Naive thymus-derived CD8-positive, alpha-beta T cell (primary cell): ENCODE measurements at places on chromosomes 12 and 14. TPM values are rescaled to one million over a fixed set of nuclear protein-coding genes. Genes with fewer than 3 reads are reported as not detected.

GRCh38 chr12:64621257-64621942 lies 11.1 kb downstream of the RASSF3 start:
- no peak for DNase-seq

DNA sequence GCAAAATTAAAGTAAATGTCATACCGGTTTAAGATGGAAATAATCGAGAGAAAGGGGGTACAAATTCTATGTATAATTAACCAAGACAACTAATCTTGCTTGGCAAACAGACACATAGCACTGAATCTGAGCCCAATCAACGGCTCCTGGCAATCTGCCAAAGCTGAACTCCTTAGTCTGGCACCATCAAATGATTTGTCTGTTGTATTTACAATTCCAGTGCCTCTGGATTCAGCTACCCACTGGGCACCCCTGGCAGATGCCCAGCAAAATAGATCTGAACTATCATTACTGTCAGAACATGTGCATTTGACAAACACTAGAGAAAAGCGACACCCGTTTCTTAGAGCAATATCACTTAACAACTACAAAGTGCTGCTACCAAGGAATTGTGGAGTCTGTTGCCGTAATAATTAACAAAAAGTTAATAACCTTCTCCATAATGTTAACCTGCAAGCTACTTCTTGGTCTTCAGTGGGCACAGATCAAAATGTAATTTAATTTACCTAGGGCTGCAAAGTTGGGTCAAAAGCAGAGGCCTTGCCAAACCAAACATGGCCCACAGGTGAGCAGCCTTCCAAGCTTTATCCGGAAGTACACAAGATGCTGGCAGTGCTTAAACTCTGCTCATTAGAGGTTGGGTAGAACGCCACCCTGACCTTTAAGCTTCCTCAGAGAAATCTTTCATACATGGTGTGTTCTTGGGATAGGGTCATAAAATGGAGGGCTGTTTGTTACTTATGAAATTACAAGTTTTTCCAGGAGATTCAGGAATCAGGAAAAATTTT lies 7.6 kb downstream of the EGLN3 start:
- DNase-seq: no peak

Gene ADGRD1
- 0.36 TPM for total RNA-seq

DNA sequence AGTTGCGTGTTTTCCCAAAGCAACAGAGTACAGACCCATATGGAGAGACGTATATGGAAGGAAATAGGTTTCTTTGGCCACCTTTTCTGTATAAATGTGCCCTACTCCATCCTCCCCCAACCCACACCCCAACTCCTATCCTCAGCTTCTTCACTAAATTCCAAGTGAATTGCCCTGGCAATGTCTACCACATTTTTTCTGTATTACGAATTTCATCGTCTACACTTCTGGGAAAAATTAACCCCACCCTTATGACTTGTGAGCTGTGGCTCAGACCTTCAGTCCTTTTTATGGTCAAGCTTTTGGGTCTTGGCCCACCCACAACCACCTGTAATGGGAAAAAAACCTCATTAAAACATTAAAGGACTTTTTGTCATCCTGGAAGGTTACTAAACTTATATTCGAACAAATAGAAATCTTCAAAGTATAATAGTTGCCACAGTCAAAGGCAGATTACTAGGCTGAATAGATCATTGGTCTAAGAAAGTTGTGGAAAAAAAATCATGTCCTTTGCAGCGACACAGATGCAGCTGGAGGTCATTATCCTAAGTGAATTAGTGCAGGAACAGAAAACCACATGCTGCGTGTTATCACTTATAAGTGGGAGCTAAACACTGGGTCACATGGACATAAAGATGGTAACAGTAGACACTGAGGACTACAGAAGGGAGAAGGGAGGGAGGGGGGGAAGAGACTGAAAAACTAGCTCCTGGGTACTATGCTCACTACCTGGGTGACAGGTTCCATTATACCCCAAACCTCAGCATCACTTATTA lies 15.7 kb upstream of the NFKBIA start:
- no peak for DNase-seq

DNA sequence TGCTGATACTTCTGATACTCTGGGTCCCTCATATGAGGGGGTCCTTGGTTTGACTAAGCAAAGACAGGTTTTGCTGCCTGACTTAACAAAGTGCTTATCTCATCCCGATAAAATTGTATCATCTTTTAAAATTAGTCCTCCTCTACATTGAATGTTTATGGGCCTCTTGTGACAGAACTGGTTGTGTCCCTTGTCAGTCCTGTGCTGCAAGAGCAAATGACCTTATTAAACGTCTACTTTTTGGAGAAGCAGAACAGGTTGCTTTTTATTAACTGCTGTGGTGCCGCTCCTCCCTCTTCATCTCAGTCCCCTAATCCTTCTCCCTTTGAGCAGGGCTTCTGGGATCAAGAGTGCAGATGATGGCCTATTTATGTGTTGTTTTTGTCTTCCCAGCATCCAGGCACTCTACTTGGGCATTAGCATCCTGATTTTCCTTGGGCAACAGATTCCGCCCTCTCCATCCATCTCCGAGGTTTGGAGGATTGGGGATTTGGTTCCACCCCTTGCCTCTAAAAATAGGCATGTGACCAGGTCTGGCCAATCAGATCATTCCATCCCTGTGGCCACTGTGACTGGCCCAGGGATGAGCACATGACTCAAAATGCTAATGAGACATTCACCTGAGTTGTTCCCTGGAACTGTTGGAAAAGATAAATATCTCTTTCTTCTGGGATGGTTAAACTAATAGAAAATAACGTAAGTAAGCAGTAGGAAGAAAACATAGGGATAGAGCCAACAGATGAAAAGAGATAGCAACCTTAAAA lies 2.9 kb upstream of the DENR start:
- no peak for DNase-seq

DNA sequence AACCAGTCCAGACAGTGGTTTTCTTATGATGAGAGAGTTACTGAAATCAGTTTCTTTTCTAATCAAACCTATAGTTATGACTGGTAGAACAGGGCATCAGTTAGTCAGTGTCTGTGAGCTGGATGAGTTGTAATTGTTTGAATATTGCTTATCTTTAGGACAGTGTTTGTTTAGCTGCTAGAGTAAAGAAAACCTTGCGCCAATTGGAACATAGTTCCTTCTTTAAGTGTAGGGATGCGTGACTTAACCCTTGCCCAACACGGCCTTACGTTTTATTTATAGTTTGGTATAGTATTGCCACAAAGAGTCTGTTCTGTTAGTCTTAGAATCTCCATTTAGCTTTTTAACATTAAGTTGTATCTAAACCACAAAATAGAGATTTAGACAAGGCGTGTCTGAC lies 572.6 kb downstream of the SLC16A7 start:
- DNase-seq: no peak

Gene PRPH
- total RNA-seq: not detected

DNA sequence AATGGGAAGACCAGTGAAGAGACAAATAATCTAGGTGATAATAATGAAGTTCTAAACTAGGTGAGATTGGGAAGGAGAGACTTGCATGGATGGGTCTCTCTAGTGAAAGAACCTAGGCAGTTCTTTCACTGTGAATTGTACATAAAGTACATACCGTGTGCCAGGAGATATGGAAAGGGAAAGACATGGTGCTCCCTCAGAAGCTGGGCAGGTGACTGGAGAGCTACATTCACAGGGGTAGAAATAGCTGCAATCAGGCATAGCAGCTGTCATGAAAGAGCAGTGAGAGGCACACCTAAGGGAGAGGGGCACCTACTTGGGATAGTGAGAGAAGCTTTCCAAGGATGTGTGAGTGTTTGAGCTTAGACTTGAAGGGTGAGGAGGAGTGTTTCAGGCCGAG lies 9.3 kb downstream of the STK38L start:
- DNase-seq: no peak

- no peak for DNase-seq
Observed at GRCh38 chr14:63180011-63180410, 24.2 kb upstream of the RHOJ start.

Gene MGP
- 3.7 TPM for total RNA-seq

DNA sequence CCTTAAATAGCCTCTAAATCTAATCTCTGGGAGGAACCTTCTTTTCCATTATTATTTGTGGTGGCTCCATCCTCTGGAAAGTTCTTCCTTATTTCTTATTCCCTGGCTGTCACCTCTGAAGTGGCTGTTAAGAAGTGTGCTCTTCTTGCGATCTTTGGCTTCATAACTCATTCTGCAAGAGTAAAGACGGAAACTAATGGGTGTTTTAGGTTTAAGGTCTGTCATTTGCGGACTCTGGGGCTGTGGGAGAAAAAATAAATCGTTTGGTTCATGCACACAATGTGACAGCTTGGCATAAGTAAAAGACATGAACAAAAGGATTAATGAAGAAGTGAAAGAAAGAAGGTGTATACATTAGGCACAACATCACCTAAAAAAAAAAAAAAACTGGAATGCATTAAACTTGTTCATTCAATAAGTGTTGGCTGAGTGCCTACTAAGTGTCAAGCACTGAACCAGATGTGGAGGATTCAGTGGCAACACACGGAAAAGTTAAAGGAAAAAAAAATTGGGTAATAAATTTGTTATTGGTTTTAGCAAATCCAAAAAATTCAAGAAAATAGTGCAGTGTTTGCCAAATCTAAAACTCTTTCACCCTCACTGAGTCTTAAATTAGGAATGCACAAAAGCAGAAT lies 99.5 kb downstream of the ERGIC2 start:
- DNase-seq: no peak

Gene SLC7A8
- total RNA-seq: 7.9 TPM

Gene KRT71
- total RNA-seq: not detected

Gene CRIP1
- 98.1 TPM for total RNA-seq

DNA sequence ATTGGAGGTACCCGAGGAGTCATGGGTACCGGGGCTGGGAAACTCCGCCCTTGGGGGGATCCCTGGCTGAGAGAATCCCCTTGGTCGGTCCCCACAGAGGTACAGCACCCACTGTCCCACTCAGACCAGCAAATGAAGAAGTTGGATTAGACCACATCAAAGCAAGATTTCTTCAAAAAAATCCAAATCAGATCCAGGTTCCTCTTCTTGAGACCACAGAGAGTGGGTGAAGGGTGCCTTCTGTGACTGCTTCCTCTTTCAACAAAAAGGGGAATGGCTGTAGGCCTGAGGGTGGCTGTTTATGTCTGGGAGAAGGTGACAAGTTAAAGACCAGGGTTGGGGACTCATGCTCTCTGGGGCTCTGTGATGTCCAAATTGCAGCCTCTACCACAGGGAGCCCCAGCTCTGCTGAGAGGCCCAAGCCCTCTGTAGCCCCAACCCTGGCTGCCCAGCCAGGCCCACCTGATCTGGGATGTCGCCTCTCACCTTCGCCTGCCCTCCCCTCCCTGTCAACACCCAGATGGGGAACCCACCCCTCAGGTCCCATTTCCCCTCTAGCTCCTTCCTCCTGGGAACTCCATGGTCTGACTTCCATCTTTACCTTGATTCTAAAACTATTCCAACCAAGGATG lies 50.9 kb downstream of the ZFP36L1 start:
- no peak for DNase-seq

DNA sequence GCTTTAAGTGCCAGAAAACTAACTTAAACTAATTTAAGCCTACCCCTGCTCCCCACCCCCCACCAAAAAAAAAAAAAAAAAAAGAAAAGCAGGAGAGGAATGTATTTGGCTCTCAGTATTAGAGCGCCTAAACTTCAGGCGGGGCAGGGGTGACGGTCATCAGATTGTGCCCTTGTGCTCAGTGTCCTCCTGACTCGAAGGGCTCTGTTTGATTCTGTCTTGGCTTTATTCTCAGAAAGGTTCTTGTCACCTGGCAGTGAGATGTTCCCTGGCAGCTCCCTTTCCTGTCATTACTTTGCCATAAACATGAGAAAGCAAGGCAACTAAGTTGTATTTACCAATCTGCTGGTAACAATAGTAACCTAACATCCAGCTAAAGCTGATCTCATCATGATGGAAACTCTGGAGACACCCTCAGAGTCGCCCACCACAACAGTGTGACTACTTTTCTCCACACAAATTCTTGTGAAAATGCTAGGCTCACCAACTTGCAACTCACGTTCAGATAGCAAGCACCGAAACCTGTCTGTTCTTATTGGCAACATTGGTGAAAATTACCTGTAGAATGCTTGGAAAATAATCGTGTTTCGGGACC lies 39.0 kb upstream of the WNK1 start:
- DNase-seq: no peak

GRCh38 chr12:56011509-56012090 lies 9.2 kb upstream of the IKZF4 start:
- DNase-seq: no peak

Gene FGD4
- 0.69 TPM for total RNA-seq

Gene PLBD1
- total RNA-seq: 0.86 TPM

DNA sequence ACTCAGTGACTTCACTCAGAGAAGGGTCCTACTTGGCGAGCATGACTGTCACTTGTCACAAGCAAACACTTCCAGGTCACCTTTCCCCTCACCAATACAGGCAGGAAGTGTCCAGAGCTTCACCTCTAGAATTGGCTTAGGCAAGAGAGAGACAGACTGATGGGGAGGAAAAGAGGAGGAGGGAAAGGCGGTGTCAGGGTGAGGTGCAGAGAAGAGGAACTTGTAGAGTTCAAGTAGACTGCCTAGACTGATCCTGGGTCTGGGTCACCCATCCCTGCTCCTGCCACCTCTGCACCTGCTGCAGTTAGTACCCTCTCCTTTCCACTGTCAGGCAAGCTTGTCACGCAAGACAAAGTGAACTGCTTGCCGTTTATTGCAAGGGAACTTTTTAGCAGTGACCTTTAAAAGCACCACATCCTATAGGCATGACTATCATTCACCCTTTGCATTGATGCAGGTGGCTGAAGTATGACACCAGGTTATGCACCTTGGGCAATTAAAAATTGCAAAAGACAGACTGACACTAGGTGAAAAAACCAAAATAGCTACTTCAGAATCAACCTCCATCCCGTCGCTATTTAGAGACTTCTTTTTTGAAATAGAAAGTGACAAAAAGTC lies 292.4 kb downstream of the SYT1 start:
- no peak for DNase-seq

Gene KRT83
- not detected for total RNA-seq

DNA sequence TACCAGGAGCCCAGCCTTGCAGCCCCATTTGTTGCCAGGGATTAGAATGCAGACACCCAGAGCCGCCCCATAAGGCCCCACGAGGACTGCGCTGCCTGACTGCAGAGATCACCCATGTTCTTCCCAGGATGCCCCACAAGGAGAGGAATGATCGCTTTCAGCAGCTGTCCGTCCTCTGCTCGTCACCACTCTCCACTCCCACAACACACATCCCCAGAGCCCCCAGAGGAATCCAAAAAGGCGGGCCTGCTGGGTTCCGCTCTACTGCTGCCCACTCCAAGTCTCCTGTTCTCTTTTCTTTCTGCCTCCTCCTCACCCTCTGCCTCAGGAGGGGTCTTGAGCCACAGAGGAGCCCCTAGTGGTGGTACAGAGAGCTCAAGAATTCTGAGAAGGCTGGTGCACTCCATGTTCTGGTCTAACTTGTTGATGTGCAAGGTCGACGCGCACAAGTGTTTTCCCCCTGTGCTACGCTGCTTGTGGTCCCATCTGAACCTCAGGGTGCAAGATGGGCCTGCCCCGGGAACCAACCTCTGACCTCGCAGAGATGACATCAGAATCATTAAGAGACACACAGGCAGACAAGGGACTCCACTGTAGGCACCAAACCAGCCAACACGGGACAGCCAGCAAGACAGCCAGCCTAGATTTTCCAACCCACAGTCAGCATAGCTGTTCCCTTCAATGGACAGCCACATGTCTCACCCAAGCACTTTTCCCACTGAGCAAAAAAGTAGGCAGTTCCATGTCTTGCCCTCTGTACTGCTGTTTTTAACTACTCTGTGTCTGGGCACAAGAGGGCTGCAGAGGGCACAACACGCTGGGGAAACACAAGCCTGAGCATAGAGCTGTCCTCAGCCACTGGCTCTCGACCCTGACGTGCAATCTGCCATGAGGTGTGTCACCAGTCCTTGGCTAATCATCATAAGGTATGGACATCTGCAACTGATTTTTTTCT lies 29.9 kb downstream of the PXN start:
- no peak for DNase-seq

GRCh38 chr14:87142551-87143211 lies 850.3 kb downstream of the GALC start:
- DNase-seq: no peak
